ENCODE measurements at places on chromosomes 11 and 22.

DNA sequence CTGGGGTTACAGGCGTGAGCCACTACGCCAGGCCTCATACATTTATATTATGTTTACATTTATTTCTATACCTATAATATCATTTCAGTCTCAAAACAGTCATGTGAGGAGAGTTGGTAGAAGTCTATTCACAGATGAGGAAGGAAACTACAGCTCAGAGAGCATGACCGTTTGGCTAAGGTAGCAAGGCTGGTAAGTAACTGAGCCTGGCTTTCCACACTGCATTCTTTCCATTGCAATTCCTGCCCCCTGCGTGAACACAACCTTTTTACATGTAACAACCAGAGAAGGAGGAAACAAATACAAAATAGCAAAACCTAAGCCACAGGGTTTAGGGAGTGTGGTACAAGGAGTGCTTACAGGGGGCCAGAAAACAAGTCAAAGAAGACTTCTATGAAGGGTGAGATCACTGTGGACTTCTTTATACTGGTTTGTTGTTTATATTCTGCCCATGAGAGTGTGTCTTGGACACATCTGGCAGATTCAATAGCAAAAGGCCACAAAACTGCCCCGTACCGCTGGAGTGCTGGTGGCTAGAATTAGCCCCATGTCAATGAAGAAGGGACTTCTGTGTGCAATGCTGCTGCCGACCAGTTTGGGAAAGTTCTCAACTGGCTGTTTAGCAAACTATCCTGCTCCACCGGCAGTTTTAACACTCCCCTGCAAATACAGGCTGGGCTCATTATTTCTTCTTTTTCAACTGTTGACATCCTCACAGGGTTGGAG is 19.0 kb downstream of the MICAL3 start:
- DNase-seq = no peak

DNA sequence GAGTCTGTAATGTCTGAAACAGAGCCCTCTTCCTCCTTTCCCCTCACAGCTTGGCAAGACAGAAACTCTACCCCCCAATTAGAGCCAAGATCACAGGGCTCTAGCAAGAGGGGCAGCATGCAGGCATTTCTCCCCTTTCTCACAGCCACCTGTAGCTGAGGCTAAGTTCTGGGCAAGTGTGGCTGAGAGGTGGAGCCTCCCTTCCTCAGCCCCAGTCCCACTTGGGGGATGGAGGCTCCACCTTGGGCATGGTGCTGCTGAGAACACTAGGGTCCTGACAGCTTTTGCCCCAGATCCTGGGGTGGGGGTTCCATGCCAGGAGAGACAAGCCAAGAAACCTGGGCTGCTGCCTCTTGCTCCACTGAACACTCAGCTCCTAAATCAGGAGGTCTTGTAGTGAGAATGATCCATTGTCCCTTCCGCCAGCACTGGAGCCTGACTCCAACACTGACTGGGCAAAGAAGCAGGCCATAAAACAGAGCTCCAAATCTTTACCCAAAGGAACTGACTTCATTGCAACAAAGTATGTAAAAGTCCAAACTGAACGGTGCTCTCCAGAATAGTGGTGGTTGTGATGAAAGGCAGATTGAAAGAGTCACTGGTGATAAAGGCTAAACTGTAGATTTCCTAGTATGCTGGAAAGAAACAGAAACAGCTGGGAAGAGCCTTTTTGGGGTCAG is 25.6 kb downstream of the NARS2 start:
- DNase-seq = no peak

- DNase-seq = no peak
Measured at GRCh38 chr22:24594569-24595120, 1.8 kb upstream of the LRRC75B start.

DNA sequence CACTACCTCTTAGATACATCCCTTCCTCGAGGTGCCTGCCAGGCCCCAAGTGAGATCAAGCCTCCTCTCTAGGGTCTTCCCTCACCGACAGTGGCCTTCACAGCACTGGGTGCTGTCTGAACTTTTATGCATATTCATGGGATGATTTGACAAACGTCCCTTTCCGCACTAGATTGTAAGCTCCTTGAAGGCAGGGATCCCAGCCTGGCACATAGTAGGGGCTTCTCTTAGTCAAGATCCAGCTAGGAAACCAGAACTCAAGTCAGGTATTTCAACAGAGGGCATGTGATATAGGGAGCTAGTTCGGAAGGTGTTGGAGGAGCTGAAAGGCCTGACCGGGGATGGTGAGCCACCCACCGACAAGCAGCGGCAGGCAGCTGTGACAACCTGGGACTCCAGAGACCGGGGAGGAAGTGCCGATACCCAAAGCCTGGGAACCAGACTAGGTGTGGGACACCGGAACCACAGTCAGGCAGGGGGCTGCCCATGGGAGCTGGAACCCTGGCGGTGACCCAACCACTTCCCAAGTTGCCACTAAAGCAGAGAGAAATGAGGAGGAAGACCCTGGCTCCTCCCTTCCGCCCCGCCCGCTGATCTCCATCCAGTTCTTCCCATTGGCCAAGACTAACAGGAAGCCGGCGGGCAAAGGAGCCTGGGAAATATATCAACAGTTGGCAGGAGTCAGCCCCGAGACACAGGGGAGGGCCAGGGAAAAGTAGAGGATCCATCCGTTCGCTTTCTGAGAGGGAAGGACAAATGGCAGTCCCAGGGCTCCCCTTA is 39.8 kb upstream of the CD82 start:
- no peak for DNase-seq

DNA sequence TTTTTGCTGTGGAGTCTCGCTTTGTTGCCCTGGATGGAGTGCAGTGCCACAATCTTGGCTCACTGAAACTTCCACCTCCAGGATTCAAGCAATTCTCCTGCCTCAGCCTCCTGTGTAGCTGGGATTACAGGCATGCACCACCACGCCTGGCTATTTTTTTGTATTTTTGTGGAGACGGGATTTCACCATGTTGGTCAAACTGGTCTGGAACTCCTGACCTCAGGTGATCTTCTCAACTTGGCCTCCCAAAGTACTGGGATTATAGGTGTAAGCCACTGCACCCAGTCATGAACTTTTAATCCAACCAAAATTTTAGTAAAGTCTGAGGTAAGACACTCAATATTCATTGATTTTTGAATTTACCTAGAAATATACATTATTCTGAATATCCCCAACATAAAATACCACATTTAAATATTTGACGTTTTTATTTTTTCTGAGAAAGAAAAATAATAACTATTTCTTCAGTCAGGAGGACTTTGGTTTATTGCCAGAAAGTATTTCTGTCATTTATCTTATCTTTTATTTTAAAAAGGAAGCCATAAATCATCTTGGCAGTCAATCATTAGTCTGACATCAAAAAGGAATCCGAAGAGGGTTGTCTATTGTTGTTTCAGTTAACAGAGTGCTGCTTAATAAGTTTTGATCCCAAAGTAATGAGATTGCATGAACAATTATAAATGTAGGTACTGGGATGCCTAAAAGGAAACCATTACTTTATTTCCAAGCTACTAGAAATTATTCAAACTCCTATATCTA is 102.2 kb upstream of the GRIA4 start:
- DNase-seq = no peak

DNA sequence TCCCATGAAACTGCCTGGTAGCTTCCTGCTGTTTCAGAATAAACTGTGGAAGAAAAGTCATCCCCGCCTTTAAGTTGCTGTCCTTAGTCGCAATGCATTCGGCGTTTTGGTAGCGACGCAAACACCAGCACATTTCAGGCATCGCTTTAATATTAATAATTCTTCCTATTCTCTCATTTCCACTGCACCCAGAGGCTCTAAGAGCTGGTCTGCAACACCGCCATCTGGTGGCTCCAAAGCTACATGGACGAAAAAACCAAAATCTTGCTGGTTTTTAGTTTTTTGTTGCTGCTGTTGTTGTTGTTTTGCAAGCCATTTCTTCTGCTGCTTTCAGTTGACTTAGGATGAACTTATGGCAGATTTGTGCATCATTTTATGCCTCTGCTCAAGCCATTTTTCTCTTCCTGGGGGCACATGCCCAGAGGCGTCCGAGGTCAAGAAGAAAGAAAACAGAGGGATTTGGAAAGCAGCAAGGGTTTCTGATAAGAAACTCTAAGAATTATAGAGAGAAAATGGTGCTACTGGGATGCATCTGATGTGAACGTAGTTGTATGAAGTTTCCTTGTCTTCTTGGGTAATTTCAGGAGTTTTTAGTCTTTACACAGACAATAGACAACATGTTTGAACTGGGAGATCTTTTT is 345.4 kb upstream of the KIRREL3 start:
- no peak for DNase-seq

DNA sequence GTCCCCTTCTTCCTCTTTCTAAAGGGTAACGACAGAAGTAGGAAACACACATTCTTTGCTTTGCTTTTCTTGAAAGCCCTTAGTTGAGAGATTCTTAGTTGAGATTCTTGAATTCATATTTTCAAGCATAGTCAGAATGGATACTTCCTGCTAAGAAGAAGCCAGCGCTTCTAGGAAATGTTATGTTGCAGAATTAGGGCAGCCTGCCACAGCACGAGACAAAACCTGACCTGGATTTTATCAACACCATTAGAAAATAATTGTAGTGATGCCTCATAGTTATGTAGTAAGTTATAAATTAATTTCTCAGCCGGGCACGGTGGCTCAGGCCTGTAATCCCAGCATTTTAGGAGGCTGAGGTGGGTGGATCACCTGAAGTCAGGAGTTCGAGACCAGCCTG is 37.9 kb upstream of the NUP160 start:
- no peak for DNase-seq

DNA sequence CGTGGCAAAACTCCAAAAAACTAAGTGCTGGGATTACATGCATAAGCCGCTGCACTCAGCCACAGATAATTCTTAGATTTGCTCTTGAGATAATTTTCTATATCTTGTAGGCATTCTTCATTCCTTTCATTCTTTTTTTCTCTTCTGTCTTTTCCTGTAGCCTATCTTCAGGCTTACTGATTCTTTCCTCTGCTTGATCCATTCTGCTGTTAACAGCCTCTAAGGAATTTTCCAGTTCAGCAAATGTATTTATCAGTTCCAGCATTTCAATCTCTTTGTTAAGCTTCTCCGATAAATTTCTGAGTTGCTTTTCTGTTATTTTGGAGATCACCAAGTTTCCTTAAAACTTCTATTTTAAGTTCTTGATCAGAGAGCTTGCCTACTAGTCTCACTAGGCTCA is 46.7 kb downstream of the SMC1B start:
- no peak for DNase-seq

GRCh38 chr11:119615003-119615881 is 113.8 kb downstream of the NECTIN1 start:
- no peak for DNase-seq

GRCh38 chr11:108838792-108839105 is 173.9 kb downstream of the DDX10 start:
- no peak for DNase-seq

- no peak for DNase-seq
Measured at GRCh38 chr11:60241786-60242185, 1.2 kb downstream of the MS4A4E start.

GRCh38 chr11:22566293-22566692 is 59.3 kb downstream of the FANCF start:
- DNase-seq = no peak

DNA sequence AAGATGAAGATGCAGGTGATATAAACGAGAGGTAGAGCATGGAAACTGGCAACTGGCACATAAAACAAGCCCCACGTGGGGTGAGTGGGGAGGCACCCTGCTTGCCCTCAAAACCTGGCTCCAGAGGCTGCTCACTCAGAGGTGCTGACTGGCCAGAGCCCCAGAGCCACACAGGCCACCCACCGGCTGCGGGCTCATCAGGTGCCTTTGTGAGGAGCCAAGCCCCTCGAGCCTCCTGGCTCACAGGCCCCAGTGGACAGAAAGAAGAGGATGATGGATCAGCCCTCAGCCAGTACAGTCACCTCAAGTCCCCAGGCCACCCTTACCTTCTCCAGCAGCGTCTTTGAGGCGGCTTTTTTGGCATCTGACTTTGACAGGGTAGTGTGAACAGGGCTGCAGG is 6.2 kb downstream of the CHID1 start:
- DNase-seq = no peak

- no peak for DNase-seq
Measured at GRCh38 chr11:130995266-130995665, 79.0 kb upstream of the SNX19 start.

GRCh38 chr11:131766637-131767036 is 396.2 kb downstream of the NTM start:
- DNase-seq = no peak

GRCh38 chr11:120131941-120132644 is 5.8 kb downstream of the TRIM29 start:
- DNase-seq = no peak
